GM12864 (cell line): ENCODE measurements at places on chromosomes 12 and 14.

- DNase-seq: no peak
These were observed 184.4 kb upstream of the SLC38A2 start for GRCh38 chr12:46556819-46557524.

GRCh38 chr14:71764701-71765382 lies 167.4 kb upstream of the RGS6 start:
- DNase-seq: no peak

- DNase-seq: no peak
These were observed 111.0 kb downstream of the MGAT4C start for GRCh38 chr12:86145156-86145555.

DNA sequence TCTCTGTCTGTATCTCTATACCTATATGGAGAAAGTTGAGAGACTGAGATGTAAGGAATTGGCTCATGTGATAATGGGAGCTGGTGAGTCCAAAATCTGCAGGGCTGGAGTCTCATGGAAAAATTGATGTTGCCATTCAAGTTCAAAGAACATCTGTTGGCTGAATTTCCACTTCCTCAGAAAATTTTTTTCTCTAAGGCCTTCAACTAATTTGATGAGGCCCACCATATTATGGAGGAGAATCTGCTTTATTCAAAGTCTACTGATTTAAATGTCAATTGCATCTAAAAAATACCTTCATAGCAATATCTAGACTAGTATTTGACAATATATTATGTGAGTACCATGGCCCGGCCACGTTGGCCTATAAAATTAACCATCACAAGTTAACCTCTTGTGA lies 261.4 kb downstream of the VRK1 start:
- no peak for DNase-seq

DNA sequence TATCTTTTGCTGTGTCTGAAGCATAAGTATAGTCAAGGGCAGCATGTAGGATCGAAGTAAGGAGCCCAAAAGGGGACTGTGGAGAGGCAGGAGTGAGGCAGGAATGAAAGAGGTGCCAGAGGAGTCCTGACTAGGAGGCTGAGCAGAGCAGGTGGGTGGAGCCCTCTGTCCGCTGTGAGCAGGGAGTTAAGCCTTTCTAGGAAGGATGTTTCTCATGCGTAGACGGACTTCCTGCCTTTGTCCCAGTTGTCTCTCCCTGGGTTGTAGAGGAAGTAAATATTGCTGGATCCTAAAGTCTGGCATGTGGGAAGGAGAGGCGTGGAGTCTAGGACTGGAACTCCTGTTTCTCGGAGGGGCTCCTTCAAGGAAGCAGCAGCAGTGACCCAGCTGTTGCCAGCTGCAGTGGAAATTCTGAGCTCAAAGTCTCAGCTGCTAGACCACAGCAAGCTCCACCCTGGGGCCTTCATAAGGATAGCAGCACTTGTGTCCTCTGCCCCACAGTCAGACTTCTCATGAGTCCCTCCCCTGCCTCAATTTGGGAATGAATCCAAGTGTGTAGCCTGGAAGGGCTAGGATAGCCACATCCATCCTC lies 44.0 kb downstream of the RBMS2 start:
- no peak for DNase-seq

DNA sequence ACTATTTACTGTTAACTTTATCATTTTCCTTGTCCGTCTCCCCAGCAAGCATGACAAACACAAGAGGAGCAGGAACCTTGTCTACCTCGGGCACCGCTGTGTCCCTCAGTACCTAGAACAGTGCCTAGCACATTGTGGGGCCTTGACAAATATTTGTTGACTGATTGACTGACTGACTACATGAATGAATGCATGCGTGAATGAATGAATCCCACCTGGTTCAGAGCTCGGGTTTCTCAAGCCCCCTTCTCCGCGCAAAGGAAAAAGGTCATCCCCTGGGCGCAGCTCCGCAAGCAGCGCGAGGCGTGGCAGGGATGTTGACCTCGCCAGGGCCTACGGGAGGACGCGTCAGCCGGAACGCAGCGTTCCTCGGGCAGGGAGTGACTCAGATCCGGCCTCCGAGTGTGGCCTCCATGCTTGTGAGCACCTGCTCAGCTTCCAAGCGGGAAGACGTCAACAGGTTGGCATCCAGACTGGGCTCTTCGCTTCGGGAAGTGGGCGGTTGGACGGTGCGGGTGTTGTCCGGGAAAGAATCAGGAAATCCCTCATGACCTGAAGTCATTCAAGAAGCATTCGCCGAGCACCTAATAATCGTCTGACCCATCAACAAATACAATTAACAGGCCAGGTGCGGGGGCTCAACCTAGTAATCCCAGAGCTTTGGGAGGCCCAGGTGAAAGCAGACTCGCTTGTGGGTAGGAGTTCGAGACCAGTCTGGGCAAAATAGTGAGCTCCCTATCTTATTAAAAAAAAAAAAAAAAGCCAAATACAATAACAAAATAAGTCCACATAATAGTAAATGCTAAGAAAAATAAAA lies 13.9 kb upstream of the UBC start:
- no peak for DNase-seq

DNA sequence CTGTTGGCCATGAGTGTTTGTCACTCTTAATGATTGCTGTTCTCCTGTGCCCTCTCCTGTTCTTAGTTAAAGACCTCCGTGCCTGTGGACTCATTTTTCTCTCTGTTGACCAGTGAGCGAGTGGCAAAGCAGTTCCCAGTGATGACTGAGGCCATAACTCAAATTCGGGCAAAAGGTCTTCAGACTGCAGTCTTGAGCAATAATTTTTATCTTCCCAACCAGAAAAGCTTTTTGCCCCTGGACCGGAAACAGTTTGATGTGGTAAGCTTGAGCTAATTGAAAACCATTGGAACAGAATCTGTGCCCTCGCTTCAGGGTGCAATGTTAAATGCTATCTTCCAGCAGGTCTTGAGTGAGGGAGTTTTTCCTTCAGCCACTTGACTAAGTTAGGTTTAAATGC lies 19.8 kb downstream of the ACAD10 start:
- no peak for DNase-seq

DNA sequence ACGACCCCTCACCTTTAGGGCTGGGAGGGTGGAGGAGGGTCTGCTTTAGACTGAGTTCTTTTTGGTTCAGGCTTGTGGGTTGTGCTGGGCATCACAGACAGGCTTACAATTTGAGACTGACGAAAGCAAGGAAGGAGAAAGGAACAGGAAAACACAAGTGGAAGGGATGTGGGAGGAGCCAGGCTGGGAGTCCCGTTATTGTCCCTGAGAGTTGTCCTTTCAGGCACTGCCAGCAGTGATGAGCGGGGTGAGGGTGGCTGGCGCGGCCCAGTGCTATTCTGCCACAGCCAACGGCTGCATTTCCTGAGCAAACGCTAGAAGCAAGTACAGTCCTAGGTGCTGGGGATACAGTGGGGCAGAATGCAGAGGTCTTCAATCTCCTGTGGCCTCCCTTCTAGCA lies 29.2 kb upstream of the TSPAN9 start:
- no peak for DNase-seq

DNA sequence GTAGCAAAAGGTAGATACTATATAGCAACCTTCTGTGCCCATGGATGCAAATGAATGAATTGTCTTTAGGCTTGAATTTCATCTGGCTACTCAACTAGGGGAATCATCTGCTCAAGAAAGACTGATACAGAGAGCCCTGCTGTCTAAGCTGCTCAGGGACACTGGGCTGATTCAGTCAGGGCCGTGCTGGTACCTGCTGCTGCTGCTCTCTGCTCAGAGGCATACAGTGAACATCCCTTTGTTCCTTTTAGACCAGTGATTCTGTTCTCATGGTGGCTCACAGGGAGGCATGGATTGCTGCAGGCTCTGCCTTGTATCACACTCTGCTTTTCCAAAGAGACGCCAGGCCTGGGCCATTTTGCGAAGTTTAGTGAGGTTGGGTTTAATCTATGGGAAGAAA lies 14.1 kb downstream of the EIF2B2 start:
- DNase-seq: no peak

- DNase-seq: no peak
These were observed 152.1 kb upstream of the GSC start for GRCh38 chr14:94921882-94922585.

- no peak for DNase-seq
These were observed 107.7 kb upstream of the SLC38A2 start for GRCh38 chr12:46480316-46480715.

- DNase-seq: no peak
These were observed 92.5 kb upstream of the MED13L start for GRCh38 chr12:116370004-116370404.

GRCh38 chr12:43551971-43552559 lies at the start of gene ADAMTS20:
ADAMTS20 (minus strand) TSS chr12:43552203; CDS start chr12:43551921, 282 bp downstream.
- no peak for DNase-seq

GRCh38 chr12:97754306-97754705 lies 291.7 kb downstream of the RMST start:
- DNase-seq: no peak

DNA sequence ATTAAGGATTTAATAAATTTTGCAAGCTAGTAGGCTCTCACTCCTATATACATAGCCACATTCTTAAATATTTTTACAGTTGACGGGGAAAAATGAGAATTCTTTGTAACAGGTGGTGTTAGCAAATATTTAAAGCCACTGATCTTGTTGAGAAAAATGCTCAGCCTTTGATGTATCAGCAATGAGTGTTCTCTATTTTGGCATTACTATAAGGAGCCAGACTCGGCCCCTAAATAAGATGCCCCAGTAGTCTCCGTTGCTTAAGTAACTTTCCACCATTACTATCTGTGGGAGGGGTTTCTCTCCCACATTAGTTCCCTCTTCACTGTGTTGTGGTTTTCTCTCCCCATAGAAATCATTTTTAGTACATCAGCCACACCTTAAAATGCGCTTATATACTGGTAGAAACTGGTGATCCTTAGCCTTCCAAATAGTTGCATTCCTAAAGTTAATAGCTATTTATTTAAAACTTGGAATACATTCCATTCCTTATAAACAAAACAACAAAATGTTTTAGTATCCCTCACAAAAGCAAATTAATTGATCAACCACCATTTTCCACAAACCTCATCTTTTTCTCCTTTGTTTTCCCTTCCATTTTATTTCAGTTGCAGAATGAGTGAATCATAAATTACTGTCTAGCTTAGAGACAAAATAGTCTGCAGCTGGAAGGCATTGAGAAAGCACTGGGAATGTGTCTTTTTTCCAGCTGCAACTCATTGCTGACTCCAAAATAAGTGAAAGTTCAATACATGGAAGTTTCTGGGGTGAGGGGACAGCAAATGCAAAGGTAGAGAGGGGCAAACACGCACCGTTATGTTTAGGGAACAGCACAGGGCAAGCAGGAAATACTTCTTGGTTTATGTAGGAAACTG lies 84.7 kb upstream of the FERMT2 start:
- DNase-seq: no peak

- DNase-seq: no peak
These were observed 98.6 kb upstream of the FAR2 start for GRCh38 chr12:29050503-29050902.

DNA sequence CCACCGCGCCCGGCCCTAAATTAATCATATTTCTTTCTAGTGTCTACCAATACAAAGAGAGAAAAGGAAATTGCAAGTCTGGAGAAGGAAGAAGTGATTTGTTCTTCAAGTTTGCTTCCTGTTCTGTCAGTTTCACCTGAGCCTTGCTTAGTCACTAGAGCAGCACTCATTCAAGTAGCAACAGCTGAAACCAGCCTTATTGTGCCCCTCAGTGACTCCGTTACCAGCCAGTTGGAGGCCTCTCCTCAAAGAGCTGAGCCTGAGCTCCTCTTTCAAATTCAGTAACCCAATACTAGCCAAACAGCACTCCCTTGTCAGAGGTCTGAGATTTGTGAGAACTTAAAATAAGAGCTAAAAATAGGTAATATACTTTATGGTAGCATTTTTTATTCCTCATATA lies 17.4 kb downstream of the PAWR start:
- no peak for DNase-seq

DNA sequence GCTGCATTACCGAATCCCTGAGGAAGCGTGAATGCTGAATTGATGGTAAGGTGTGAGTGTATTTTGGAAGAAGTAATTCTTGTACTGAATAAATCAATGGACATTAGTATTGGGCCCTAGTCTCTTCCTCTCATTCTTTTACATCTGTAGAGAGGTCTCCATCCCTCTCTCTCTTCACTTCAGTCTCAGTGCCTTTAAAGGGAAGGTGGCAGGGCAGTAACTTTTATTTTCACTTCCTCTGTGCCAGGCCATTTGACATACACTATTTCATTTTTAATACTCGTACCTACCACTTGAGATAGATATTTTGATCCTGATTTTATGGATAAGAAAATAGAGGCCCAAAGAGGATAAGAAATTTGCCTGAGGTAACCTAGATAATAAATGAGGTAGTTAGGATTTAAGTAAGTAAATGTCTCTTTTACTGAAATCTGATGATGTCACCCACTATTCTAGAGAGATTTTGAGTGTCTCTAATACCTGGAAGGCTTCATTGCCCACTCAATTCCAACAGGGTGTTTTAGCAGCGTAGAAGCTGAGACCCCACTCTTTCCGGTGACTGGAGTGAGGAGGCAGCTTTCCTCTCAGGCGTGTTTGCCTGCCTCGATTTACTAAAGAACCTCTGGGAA lies 177.9 kb upstream of the PRICKLE1 start:
- DNase-seq: no peak

DNA sequence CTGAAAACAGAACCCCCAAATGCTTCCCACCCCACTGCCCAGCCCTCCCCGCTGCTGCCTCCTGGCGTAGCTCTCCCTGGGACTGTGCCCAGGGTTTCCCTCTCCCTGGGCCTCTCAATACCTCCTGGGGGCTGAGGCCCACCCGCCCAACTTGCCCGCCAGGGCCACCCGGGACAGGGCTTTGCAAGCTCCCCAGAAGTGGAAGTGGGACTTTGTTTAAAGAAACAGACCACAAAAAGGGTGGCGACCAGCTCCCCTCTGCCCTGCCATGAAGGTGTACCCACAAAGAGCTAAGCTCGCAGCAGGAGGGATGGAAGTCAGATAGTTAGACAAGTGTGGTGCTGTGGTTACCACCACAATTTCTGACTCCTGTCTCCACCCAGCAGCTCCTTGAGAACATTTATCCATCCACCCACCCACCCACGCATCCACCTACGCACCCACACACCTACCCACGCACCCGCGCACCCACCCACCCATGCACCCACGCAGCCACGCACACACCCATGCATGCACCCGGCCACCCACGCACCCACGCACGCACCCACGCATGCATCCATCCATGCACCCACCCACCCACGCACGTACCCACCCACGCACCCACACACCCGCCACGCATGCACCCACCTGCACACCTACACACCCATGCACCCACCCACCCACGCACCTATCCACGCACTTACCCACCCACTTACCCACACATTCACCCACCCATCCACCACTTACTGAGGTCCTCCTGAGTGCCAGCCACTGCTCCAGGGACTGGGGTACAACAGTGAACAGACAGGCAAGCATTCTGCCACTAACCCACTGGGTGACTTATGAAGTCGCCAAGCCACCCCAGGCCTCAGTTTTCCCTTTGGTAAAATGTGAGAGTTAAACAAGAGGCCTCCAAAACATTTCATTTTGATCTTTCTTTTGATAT lies 127.3 kb downstream of the SCARB1 start:
- DNase-seq: no peak
